NCI-H2171 treated with DMSO at 0.1 percent for 48 hours (cell line): ENCODE measurements at places on chromosomes 3 and 15.

DNA sequence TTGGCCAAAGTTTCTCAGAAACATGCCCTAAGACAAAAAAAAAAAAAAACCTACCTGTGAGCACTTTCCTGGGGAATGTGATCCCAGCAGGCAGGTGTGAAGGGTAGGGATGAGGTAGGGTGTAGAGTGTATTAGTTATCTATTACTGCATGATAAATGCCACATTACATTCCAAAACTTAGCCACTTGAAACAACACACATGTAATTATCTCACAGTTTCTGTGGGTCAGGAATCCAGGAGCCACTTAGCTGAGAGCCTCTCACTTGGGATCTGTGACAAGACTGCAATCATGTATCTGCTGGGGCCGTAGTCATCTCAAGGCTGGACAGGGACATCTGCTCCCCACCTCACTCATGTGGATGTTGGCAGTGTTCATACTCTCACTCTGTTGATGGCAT, 18.9 kb upstream of the FBN1 start:
- DNase-seq: no peak

- no peak for DNase-seq
Observed at GRCh38 chr3:160992712-160993111, 112.4 kb downstream of the B3GALNT1 start.

DNA sequence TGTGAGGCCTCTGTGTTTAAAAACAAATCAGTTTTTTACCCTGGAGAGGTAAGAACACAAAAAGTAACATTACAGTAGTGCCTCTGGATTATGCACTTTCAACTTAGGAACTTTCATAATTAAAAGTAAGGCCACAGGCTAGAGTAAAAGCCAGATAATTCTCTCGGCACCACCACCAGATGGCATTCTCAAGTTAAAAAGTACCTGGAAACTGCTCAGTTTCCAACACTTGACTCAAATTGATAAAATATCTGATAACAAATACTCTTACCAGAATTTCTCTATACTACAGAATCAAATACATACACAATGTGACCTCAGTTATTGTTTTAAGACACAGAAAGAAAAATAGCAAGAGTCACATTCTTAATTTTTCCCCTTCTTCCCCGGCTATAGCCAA, 19.9 kb downstream of the SPICE1 start:
- peak; percentile 33 for DNase-seq

DNA sequence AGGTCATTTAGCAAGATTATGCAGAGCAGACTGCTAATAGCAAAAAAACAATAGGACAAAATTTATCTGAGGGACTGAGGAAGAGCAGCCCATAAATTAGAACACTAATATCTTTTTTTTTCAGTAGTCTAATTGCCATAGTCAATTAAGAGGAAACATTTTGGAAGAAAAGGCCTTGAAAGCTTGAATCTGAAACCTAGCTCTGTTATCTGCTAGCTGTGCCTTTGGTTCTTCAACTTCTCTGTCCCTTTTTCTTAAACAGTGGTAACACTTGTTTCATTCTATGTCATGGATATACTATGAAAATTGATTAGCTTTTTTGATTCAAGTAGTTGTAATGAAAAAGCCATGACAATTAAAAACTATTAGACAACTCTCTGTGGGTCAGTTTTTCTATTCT, 1.7 kb downstream of the ATR start:
- DNase-seq: no peak

- DNase-seq: no peak
Observed at GRCh38 chr3:116474801-116475200, 29.5 kb upstream of the LSAMP start.

DNA sequence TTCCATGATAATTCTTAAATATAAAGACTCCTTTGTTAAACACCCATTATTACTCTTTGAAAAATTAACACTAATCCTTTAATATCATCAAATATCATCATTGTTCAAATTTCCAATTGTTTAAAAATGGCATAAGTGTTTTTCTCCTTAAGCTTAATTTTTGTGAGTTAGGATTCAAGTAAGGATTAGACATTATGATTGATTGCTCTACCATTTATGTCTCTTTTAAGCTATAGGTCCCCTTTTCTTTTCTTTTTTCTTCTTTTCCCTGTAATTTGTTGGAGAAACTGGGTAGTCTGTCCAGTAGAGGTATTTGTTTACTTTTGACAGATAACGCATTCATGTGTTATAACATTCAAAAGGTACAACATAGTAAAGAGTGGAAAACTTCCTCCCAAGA, 9.1 kb downstream of the ABHD2 start:
- no peak for DNase-seq

GRCh38 chr15:66402761-66403284, 16.1 kb downstream of the MAP2K1 start:
- DNase-seq: no peak

DNA sequence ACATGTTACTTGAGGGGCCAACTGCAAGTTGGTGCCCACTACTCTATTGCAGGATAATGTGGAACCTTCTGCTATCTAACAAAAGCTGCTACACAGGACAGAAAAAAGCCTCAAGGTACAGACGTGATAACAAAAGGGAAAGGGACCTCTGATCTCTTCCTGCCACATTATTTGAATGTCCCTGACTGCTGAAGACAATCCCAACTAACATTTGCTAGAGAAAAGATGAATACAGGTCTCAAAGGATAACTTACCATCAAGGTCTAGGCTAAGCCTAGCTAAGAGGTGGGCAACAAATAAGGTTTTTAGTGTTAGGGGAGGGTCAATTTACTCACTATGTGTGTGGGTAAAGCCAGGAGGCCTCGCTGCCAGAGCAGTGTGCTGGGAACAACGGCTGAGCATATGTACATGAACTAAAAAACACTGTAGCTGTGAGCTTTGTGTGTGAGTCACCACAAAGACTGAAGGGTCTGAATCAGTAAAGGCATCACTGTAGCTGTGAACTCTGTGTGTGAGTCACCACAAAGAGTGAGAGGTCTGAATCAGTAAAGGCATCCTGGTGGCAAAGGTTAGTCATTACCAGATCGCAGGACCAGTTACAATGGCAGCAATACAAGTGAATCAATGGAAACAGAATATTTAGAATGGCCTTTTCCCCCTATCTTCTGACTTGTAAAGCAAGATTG, 111.7 kb downstream of the LMLN start:
- DNase-seq: no peak

GRCh38 chr3:56747150-56747549, 54.6 kb downstream of the ARHGEF3 start:
- DNase-seq: no peak

DNA sequence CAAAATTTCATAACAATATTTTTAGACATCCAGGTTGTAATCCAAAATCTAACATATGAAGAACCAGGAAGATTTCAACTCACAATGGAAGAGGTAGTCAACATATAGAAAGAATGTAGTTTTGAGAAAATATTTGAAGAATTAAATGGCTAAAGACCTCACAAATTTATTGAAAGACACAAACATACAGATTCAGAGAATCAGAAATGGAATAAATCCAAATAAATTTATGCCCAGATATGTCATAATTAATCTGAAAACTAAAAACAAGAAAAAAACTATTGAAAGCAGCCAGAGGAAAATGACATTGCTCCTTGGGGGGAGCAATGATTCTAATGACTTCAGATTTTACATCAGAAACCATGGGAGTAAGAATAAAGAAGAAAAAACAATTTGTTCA, 75.8 kb downstream of the TCF12 start:
- no peak for DNase-seq

- no peak for DNase-seq
Observed at GRCh38 chr3:39724233-39724846, 85.1 kb upstream of the MYRIP start.

GRCh38 chr3:181425074-181425473, 286.7 kb upstream of the SOX2 start:
- no peak for DNase-seq

- no peak for DNase-seq
Observed at GRCh38 chr3:19399356-19399755, 251.0 kb downstream of the KCNH8 start.

DNA sequence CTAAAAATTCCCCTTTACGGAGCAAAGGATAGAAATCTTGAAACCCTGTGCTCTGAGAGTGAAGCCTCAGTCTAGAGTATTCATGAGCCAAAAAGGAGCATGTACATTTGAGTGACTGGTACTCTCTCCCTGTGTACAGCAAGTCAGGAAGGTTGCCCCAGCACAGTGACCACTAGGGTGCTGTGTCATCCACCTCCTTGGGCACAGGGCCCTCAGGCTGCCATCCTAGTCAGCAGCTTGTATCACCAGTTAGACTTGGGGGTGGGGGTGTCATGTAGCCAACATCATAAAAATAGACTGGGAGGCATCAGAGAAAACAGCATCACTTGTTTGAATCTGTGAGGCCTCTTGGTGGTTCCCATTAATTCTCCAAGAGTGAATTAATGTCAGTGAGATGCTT, 12.0 kb downstream of the NME9 start:
- DNase-seq: no peak

DNA sequence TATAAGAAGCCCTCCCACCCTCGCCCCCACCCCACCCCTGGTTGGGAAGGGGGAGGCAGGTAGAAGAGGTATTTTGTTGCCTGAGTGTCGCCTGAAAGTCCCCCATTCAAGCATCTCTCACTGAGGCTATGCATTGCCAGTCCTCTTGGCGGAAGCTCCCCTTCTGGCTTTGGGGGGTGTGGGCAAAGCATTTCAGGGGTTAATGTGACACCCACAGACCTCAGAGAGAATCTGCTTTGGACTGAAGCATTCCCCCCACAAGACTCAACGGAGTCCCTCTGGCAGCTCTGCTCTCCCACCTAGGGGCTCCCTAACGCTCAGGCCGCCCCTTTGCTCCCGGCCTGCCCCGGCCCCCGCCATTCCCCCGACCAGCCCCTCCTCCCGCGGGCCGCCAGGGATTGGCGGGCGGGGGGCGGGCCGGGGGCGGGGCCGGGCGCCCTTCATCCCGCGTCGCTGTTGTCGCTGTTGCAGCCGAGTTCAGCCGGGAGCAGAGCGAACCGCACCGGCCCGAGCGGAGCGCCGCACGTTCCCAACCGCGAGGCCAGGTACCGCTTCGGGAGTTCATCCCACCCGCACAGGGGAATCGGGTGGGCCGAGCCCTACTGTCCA, at the start of gene SLC38A3:
Gene SLC38A3, plus strand, starts transcription at position 468 of the 609 bp plus-strand sequence. CDS start 8,929 bp downstream, outside the sequence.
- DNase-seq: peak; percentile 27

DNA sequence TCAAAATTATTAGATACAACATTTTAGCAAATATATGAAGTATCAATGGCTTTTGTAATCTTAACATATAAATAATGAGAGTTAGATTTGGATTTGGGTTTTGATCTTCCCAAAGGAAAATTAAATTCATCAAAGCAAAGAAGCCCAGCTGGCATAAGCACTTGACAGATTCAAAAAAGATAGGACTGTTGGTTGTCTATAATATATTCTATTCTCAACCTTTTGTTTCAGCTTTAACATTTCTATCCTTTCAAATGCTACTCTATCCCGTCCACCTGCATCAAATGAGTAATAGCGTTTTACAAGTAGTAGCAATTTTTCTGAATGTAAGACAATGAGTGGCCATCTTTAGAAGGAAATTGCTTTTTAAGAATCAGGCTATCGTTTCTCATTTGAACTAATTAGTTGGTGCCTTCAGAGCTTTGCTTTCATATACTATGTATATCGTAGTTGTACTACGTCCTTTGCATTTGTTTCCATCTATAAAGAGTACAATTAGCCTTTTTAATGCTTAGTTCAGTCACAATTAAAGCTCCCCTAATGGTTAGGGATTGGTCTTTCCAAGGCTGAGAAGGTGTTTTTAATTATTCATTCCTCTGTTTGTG, 278.0 kb downstream of the UBE2E2 start:
- DNase-seq: no peak

GRCh38 chr15:64112904-64113303, 17.1 kb downstream of the SNX1 start:
- no peak for DNase-seq
